T-cell (primary cell): ENCODE measurements at places on chromosomes 1 and 21.

GRCh38 chr21:30480145-30480544 lies at the start of gene KRTAP19-1:
Gene KRTAP19-1, minus strand, starts transcription at chr21:30480367. Its CDS starts 50 bp downstream, at chr21:30480317.
- H3K4me1 ChIP-seq: no peaks in the 10 kb centered on the region
- no peak for DNase-seq
- H3K27me3 ChIP-seq: no peaks in the 10 kb centered on the region
- H3K27ac ChIP-seq: no peak within 1 kb of the TSS
- no peak within 1 kb of the TSS for H3K4me3 ChIP-seq

GRCh38 chr1:195763907-195764374 lies 844.3 kb downstream of the KCNT2 start:
- DNase-seq: no peak
- no peaks in the 10 kb centered on the region for H3K4me1 ChIP-seq
- no peak overlapping the region for H3K27ac ChIP-seq
- H3K36me3 ChIP-seq: no peaks in the 10 kb centered on the region
- no peaks in the 10 kb centered on the region for H3K27me3 ChIP-seq

GRCh38 chr21:46304955-46305354 lies 18.7 kb downstream of the C21orf58 start:
- H3K36me3 ChIP-seq: no peaks in the 10 kb centered on the region
- H3K27me3 ChIP-seq: no peaks in the 10 kb centered on the region
- H3K4me3 ChIP-seq: no peak overlapping the region
- no peak for DNase-seq
- H3K27ac ChIP-seq: no peak overlapping the region

DNA sequence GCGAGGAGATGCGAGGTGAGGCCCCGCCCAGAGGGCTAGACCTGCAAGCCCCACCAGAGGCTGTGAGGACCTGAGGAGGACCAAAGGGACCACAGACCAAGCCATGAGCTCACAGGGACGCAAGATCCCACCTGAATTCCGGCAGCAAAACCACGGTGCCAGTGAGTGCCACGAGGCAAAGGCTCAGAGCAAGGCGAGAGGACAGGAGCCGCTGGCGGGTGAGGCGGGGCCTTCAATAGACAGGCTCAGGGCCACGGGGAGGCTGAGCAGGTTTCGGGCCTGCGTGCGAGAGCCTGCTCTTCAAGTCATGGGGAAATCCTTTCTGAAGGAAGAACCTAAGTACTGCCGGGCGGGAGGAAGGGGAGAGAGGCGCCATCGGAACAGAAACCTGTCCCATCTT lies 7.1 kb upstream of the TMEM240 start:
- peaks cover 11% of the 10 kb centered on the region for H3K36me3 ChIP-seq
- no peaks in the 10 kb centered on the region for H3K27me3 ChIP-seq
- H3K4me1 ChIP-seq: peaks cover 5% of the 10 kb centered on the region
- H3K27ac ChIP-seq: no peak overlapping the region

DNA sequence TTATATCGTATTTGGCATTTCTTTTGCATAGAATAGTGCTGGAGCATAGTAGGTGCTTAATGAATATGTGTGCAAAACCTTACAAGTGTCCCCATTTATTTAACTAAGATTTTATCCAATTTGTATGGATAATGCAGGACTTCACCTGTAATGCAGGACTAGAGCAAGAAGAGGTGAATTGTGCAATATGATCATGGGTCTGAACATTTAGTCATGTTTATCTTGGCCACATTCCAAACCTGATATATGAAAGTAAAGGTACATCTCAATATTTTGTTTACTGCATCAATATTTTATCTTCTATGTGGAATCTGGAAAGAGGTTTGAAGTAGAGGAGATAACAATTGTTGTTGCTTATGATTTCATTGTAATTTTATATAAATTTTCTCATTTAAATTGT lies 1626.7 kb upstream of the B3GALT2 start:
- H3K27ac ChIP-seq: no peak overlapping the region
- no peak overlapping the region for H3K4me3 ChIP-seq
- H3K27me3 ChIP-seq: no peaks in the 10 kb centered on the region
- no peaks in the 10 kb centered on the region for H3K36me3 ChIP-seq
- DNase-seq: no peak
- no peaks in the 10 kb centered on the region for H3K4me1 ChIP-seq

GRCh38 chr1:17616731-17617279 lies 77.3 kb downstream of the ARHGEF10L start:
- no peak overlapping the region for H3K27ac ChIP-seq
- no peak overlapping the region for H3K4me3 ChIP-seq
- H3K4me1 ChIP-seq: no peaks in the 10 kb centered on the region
- no peak for DNase-seq
